HCEC 1CT (cell line): ENCODE measurements at places on chromosomes 1 and 21.

DNA sequence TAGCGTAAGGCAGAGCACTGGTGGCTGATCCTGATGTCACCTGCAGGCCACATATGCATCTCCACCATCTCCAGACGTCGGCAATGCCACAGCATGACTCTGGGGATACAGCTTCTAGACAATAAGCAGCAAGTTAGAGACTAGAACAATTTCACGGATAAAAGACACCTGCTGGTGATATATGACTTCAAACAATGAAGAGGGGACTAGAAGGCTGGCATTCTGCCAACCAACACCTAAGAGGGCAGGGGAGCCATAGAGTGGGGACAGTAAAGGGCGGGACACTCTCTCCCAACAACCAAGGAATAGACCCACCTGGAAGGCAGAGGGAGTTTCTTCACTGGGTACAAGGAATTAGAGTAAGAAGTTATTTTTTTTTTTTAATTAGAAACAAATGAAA, 126.7 kb downstream of the SIM2 start:
- DNase-seq: no peak

- DNase-seq: peak; percentile 64
Measured at GRCh38 chr1:163170975-163171676, 31.6 kb downstream of the RGS5 start.

GRCh38 chr1:232648316-232648715, 18.4 kb upstream of the SIPA1L2 start:
- no peak for DNase-seq

DNA sequence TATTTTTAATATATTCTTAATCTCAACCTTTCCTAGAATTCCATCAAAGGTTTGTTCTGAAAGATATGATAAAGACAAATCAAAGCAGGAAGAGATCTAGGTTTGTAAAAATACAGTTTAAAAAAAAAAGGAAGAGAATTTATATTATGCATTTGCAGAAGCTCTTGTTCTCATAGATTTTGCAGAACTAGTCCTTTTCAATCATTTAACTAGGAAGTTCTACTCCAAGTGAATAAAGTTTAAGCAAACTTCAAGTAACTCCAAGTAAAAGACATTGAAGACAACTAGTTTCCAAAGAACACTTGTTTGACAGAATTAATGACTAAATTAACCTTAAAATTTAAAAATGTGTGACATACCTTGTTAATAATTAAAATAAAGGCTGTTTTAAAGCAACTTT, 55.9 kb downstream of the HNRNPR start:
- DNase-seq: no peak

GRCh38 chr1:165419839-165420238, 25.1 kb downstream of the RXRG start:
- DNase-seq: no peak

- no peak for DNase-seq
Measured at GRCh38 chr1:154657556-154657955, 49.6 kb upstream of the ADAR start.

GRCh38 chr1:1959840-1960479, 40.9 kb upstream of the TMEM52 start:
- DNase-seq: peak; percentile 48

- no peak for DNase-seq
Measured at GRCh38 chr1:226001963-226002666, 3.0 kb upstream of the SDE2 start.
